ENCODE measurements at places on chromosomes 1 and 21.

GRCh38 chr1:31413405-31414001 is 490 bp downstream of the SERINC2 start:
- DNase-seq, result peak; percentile 44

GRCh38 chr1:225483818-225484656 is 56.2 kb upstream of the LBR start:
- DNase-seq, result no peak

DNA sequence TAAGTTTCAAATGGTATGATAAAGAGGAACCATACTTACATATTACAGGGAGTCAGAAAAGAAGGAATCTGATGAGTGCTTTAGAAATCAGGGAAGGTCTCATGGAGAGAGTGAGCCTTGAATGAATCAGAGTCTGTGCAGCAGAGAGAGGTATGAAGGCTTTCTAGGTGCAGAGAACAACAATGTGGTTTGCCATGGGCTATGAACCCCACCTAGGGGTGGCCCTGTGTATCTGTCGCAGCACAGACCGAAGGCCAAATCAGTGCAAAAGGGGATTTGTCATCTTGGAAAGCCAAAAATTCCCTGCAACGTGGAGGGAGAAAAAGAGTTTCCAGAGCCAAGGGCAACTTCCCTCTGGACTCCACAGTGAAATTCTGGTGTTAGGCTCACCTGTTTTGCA is 3.5 kb downstream of the PAPPA2 start:
- DNase-seq, result no peak

DNA sequence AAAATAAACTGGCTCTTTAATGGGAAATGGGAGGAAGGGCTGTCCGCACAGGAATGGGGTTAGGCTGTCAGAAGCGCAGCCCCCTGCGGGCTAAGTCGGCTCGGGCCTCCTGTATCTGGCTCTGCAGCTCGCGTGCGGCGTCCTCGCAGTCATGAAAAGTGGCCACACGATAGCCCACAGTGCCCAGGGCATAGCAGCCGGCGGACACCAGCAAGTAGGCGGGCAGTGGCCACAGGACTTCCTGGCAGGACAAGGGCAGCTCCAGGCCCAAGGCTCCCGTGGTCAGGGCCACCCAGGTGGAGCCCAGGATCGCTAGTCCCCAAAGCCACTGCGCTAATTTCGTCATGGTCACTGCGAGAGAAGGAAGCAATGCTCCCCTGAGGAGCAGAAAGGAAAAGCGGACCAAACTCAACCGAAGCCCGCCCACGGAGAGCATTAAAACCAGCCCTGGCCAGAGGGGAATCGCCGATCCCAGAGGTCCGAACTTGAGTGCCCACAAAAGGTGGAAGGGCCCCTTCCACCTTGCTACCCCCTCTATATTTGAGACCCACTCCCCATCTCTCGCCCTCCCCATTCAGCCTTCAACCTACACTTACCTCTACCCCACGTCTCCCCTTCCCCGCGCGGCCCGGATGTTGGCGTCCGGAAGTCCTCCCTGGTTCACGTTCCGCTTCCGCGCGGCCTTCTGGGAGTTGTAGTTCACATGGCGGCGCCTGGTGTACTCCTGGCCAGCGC is at the start of gene DPM3:
Gene DPM3 (minus strand): TSS at position 637 of the 735 bp plus-strand sequence. CDS start 291 bp downstream, at position 346.
- DNase-seq, result peak; percentile 89

DNA sequence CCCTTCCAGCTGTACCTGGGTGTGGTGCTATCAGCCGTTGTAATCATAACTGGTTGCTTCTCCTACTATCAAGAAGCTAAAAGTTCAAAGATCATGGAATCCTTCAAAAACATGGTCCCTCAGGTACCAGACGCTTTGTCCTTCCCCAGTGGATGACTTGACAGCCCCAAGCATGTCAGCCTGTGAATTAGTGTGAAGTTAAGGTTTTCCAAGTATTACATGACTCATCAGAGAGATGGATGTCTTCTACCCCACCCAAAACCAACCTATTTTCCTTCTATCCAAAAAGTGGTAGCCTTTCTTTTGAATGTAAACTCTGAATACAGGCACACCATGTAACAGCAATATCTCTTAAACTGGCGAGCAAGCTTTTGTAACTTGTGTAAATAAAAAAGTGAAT is 15.1 kb downstream of the ATP1A1 start:
- no peak for DNase-seq

- DNase-seq, result no peak
Measured at GRCh38 chr1:43981636-43982035, 2.6 kb downstream of the B4GALT2 start.

DNA sequence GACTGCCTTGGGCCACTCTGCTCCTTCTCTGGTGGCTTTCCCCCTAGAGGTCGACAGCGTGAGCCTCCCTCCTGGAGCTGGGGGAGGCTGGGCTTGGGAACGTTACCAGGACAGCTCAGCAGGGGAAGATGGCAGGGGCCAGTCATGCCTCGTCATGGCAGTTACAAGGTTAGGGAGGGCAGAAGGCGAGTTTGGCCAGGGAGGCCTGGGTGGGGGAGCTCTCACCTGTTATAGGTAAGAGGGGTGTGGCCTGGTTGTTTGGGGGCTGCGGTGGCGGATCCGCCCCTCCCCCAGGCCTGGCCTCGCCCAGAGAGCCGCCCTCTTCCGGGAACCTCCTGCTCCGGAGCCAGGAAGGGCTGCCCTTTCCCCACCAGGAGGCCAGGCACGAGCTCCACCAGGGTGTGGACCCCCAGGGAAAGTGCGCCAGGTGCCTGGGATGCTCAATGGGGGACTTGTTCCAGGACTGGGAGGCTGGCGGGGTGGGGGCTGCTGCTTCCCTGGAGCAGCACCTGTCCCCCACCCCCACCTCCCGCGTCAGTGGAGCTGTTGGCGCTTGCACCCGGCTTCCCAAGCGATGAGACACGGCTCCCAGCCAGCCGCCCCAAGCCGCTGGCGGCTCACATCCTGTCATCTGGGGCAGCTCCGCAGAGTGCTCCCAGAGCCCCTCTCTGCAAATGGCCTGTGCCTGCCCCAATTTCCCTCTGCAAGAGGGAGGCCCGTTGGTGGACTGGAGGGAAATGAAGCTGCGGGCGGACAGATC is 23.6 kb upstream of the PKP1 start:
- DNase-seq, result no peak

GRCh38 chr1:232571523-232571922 is 58.4 kb downstream of the SIPA1L2 start:
- no peak for DNase-seq

DNA sequence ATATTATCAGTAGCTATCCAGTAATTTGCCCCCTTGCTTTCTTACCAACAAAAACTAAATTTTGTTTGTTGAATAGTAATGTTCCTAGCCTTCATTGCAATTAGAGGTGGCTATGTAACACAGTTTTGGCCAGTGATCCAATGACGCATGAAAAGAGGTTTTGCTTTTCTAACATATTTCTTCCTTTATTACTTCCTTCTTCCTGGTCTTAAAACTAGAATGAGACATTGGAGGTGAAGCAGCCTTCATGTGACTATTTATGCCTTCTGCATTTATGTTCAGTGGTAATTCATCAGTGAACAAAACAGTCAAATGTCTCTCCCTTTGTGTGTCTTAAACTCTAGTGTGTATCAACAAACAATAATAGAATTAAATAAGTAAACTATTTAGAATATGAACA is 35.5 kb downstream of the LRIF1 start:
- no peak for DNase-seq

GRCh38 chr1:45205910-45206721 is at the start of gene ZSWIM5:
TSS of gene ZSWIM5 (minus strand) at chr1:45206605. CDS start at chr1:45206350, 255 bp downstream.
- peak; percentile 63 for DNase-seq

DNA sequence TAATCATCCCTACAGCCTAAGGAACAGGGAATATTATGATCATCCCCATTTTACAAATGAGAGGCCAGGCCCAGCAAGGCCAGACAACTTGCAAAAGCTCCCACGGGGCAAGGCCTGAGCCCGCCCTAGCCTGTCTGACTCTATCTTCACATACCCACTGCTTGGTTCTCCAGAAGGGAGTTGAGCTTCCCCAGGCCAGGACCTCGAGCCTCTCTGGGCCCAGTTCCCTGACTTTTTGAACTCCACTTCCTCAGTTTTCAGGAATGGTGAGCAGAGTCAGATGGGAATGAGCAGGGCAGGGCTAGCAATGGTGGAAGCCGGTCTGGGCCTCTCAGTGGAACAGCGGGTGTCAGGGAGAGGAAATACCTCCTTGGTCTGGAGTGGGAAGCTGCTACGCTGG is 39.3 kb downstream of the CACNA1S start:
- no peak for DNase-seq

- no peak for DNase-seq
Measured at GRCh38 chr1:171904778-171905450, 63.6 kb downstream of the DNM3 start.

DNA sequence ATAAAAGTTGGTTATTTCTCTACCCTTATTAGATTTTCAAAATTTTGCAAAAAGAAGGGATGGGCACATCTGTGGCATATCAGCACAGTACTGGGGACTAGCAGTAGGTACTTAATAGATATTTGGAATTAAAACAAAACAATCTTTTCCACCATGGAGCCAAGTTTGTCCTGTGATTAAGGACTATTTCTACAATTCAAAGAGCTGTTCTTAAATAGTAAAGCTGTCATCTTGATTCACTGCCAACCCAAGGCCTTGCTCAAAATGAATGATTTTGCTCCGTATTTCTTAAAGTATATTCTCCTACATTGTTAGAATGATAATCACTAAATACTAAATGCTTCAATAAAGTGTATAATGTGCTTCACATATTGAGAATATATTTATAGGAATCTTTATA is 169.9 kb downstream of the S1PR1 start:
- DNase-seq, result no peak

DNA sequence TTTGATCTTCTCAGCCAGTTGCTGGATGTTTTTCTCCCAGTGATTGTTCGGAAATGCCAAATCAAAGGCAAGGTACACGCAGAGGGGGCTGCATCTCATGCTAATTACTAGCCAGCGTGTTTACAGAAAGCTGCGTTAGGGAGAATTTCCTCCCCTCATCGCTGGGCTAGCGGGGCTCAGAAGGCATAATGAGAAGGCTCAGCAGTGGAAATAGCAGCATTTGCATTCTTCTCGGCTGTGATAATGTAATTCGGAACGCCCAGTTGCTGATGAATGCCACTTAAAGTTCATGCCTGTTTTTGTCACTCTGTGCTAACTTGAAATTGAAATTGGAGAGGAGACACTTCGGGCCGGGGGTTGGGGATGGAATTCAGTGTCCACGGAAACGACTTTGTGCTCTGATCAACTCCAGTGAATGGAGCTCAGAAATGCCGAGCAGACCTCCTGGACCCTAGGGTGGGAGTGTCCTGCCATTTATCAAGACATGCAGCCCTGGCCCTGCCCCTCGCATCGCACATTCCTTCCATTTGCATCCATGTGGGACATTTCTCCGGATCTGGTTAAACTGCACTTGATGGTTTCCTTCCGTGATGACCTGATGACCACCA is 313.4 kb upstream of the C1orf174 start:
- no peak for DNase-seq

- no peak for DNase-seq
Measured at GRCh38 chr21:14533499-14534428, 12.4 kb downstream of the SAMSN1 start.

- no peak for DNase-seq
Measured at GRCh38 chr1:217721692-217722091, 90.5 kb downstream of the SPATA17 start.

All from activated CD4-positive, CD25-positive, alpha-beta regulatory T cell treated with anti-CD3 and anti-CD28 coated beads, Interleukin-2, amount 50 U/mL, for 72 hours (primary cell).